ENCODE measurements at places on chromosomes 4 and X.

DNA sequence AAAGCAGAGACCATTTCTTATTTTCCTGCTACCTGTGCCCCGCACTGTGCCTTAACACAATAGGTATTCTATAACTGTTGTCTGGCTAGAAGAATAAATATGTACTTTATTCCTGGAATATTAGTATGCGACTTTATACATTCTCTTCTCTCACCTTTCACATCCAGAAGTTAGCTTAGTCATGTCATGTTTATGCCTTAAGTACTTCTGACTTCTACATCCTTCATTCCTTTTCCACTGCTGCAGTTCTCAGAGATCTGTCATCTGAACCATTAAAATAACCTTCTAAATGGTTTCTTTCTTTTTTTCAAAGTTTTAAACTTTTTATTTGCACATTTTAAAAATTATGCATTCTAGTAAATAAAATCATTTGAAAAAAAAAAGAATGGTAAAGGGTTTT lies 34.4 kb downstream of the KIF4A start:
- no peak for DNase-seq

- no peak for DNase-seq
Measured at GRCh38 chrX:13389501-13389900, 69.6 kb upstream of the ATXN3L start.

- no peak for DNase-seq
Measured at GRCh38 chr4:148300877-148301276, 141.3 kb downstream of the NR3C2 start.

GRCh38 chr4:118034053-118034785 lies at the start of gene NDST3:
TSS of gene NDST3 (plus strand) at chr4:118034486. CDS start at chr4:118053911, 19,425 bp downstream.
- peak; percentile 52 for DNase-seq

GRCh38 chr4:100299046-100299840 lies 109.0 kb upstream of the DDIT4L start:
- peak; percentile 85 for DNase-seq

DNA sequence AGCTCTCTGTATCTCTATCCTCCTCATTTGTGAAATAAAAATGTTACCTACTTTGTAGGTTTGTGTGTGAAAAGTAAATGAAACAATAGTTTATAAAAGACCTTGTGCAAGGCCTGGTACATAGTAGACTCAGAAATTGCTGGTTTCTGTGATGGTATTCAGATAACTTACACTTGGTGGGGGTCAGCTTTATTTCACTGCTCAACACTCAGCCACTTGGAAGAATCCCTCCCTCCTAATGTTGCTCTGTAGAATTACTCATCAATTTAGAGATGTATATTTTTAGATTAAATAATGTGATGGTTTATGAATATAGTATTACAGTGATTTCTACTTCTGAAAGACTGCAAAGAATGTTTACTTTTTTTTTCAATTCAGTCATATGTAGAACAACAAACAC lies 32.7 kb downstream of the SMARCAD1 start:
- no peak for DNase-seq

GRCh38 chr4:102868153-102868780 lies 525 bp upstream of the CISD2 start:
- DNase-seq = no peak

- no peak for DNase-seq
Measured at GRCh38 chrX:16873106-16873505, 2.9 kb upstream of the RBBP7 start.

GRCh38 chr4:153901220-153901619 lies 112.3 kb upstream of the SFRP2 start:
- no peak for DNase-seq

- DNase-seq = peak; percentile 72
Measured at GRCh38 chr4:10006231-10006600, 15.1 kb downstream of the SLC2A9 start.

- DNase-seq = no peak
Measured at GRCh38 chr4:126018274-126018673, 703.5 kb downstream of the FAT4 start.

DNA sequence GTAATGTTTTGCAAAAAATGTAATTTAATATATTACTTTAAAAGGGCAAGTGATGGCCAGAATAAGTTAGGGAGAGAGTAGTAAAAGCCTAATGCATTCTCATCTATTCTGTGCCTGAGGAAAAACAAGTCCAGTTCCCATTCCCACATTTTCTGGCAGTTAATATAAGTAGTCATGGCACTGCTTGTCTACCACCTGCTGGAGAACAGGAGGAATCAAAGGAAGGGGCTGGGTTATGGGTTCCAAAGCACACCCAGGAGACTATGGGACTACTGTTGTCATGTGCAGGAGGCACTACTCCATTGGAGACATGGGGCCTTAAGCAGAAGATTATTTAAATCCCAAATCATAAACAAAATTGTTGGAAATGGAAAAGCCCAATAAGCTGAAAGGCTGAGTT lies 2618.6 kb downstream of the ARAP2 start:
- DNase-seq = no peak

DNA sequence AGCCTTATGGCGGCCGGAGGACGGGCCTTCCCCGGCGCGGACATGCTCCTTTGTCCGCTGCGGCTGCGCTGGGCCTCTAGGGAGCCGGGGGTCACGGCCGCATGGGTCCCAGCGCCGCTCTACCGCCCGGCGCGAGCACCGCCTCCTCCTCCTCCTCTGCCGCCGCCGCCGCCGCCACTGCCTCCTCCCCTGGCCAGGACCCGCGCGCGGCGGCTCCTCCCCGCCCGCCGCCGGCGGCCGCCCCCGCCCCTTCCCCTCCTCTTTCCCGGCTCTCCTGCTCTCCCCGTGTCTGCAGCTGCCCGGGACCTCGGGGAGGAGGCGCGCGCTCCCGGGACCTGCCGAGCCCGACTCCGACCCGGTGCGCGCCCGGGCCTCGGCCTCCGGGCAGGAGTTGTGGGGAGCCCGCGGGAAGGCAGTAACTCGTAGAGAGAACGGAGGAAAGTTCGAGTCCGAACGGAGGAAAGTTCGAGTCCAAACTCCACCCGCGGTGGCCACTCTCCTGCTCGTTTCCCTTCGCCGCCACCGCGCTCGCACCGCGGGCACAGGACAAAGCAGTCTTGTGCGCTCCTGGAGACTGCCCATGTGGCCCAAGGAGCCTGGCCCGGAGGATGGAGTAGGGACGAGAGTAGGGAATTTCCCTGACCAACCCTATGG lies at the start of gene ADGRA3:
TSS of gene ADGRA3 (minus strand) at position 179 of the 654 bp plus-strand sequence. CDS start 282 bp downstream, outside the sequence.
- DNase-seq = peak; percentile 80

DNA sequence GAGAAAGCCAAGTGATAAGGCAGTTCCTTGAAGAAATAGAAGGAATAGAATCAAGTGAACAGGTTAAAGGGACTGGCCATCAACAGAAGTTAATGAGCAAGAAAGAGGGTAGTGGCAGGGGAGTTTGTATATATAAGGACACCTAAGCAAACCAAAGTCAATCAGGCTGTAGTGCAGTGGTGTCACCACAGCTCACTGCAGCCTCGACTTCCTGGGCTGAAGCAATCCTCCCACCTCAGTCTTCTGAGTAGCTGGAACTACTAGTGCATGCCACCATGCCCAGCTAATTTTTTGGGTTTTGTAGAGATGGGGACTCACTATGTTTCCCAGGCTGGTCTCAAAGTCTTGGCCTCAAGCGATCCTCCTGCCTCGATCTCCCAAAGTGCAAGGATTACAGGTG lies 15.9 kb downstream of the ACOT9 start:
- no peak for DNase-seq

GRCh38 chr4:119261986-119262385 lies 49.5 kb downstream of the USP53 start:
- DNase-seq = no peak

DNA sequence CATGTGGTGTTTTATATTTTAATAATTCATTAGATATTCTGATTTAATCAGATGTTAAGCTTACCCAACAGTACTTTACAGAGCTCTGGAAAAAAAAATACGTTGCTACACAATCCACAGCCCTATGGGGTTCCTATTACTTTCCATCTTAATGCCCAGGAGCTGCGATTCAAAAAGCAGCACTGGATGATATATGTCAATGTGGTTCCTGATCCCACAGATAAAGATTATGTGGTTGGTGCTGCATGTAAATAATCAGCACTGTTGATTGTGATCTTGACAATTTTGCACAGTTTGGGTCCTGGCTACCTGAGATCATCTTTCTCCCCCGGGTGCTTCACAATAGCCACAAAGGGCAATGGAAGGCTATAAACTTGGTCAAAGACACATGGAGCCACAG lies 72.7 kb upstream of the DCLK2 start:
- DNase-seq = no peak

- DNase-seq = peak; percentile 42
Measured at GRCh38 chr4:118280501-118281218, 72.1 kb downstream of the PRSS12 start.

GRCh38 chr4:150570862-150571261 lies 11.1 kb upstream of the MAB21L2 start:
- no peak for DNase-seq

DNA sequence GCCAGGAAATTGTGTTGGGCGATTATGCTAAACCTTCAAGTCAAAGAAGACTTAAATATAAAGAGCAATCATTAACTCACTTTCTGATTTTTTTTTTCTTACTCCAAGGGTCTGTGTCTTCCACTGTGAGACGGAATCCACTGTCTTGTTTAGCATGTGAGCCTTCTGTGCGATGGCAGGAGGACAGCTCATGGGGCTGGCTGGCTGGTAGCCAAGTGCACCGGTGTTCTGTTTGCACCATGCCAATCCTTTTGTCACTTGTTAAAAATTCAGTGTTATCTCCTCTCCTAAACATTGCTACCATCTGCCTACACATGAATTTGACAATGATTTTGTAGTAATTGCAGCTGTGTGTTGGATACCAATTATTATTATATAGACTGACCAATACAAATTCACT lies 1056.3 kb upstream of the IGFBP7 start:
- no peak for DNase-seq

DNA sequence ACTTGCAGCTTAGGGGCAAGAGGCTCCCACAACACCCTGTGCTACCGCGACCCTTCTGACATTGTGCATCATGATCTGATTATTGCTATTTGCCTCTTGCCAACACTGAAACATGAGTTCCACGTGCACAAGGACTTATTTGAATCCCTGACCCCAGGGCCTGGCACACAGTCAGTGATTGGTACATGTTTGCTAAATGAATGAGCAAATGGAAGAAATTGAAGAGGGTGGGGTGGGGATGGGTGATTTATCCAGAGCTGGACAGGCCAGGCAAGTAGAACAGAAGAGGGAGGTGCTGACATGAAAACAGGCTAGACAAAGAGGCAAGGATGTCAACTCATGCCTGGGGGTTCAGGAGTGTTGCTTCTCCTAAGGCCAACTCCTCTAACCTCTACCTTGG lies 24.9 kb upstream of the RPL39 start:
- DNase-seq = no peak

GRCh38 chr4:38751341-38752010 lies 31.3 kb downstream of the TLR10 start:
- no peak for DNase-seq

GRCh38 chrX:48598614-48599013 lies 1.3 kb downstream of the WDR13 start:
- no peak for DNase-seq

DNA sequence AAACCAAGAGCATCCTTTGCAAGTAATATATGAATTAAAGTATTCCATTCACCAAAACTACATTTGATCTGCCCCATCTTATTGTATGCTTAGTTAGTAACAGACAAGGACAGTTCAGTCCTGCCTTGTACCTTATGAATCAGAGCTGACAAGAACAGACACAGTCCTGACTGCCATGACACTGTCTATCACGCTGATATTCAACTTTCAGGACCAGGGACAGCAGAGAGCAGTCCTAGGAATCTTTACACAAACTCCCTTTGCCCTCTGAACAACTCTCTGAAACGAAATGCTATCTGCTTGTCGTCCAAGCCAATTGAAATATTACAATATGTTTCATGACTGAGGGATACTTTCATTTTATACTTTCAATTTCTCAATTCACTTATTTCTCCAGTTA lies 268.6 kb upstream of the VCX start:
- DNase-seq = peak; percentile 2

GRCh38 chr4:2805712-2806389 lies 13.0 kb downstream of the SH3BP2 start:
- DNase-seq = no peak

DNA sequence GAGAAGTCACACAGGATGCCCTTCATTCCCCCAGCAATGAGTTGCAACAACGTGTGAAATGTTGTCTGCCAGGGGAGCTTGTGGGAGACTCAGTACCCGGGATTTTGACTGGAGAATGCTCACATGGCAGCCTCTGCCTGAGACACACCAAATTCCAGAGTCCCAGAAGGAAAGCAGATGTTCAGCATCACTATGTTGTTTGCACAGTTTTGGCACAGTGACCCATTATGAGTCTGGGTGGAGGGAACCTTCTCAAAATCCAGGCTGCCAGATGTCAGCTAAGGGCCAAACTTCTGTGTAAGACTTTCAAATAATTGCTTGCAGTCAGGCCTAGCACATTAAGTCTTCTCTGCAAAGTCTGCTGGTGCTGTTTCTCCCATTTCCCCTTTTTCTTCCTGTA lies 1029.7 kb upstream of the TENM3 start:
- DNase-seq = no peak

DNA sequence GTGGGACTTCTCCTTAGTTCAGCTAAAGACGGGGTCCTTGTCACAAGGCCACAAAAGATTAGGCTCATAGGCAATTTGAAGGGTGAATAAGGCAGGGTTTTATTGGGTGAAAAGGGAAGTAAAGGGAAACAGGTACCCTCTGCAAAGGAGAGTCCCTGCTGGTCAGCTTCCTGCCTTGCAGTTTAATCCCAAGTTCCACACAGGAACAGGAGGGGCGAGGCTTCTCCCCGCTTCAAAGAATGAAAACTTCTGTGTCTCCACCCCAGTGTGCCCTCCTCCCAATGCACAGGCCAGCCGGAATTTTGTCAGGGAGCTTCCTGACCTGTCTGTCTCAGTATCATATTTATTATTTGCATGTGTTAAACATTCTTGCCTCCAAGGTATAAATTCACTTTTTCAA lies 37.1 kb downstream of the ITM2A start:
- no peak for DNase-seq

- DNase-seq = no peak
Measured at GRCh38 chr4:149534779-149535178, 280.9 kb downstream of the IQCM start.

DNA sequence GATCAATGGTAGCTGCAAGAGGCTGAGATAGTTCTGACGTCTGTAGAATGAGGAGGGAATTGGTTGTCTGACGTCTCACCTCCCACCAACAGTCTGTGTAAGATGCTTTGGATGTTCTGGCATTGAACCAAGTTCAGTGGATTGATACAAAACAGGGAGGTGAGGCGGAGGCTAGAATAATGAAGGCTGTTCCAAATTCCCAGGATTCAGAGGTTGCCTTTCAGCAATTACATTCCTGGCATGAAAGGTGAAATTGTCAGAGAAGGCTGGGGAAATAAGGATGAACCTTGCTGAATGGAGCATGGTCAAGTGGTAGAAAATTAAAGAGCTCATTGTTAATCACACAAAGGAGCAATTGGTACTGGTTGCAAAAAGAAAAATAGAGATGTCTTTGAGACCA lies 241.6 kb downstream of the FBXW7 start:
- DNase-seq = no peak

- DNase-seq = no peak
Measured at GRCh38 chr4:8328866-8329559, 59.5 kb downstream of the HTRA3 start.

GRCh38 chrX:133285341-133285740 lies 67.2 kb upstream of the TFDP3 start:
- DNase-seq = no peak
